Right atrium auricular region (tissue), 2 donors: ENCODE measurements at places on chromosomes 5 and 9. TPM values are rescaled to one million over a fixed set of nuclear protein-coding genes. Genes with fewer than 3 reads are reported as not detected.
A peak's percentile ranks its signal among the peaks of the same experiment; 100 is the strongest.

GRCh38 chr9:70113403-70114022, 69.9 kb downstream of the MAMDC2 start:
- no peak overlapping the region for H3K4me3 ChIP-seq
- H3K27ac ChIP-seq, result no peak overlapping the region
- H3K27me3 ChIP-seq, result no peaks in the 10 kb centered on the region
- H3K36me3 ChIP-seq, result peaks cover 10% of the 10 kb centered on the region
- DNase-seq, result peak; percentile 77
- H3K4me1 ChIP-seq, result peaks cover 22% of the 10 kb centered on the region

Gene ARHGEF39
- total RNA-seq, result 0.44 TPM

GRCh38 chr5:113150821-113151220, 174.2 kb downstream of the DCP2 start:
- no peak overlapping the region for H3K27ac ChIP-seq
- H3K4me3 ChIP-seq, result no peak overlapping the region
- no peaks in the 10 kb centered on the region for H3K36me3 ChIP-seq
- peaks cover 10% of the 10 kb centered on the region for H3K4me1 ChIP-seq
- H3K27me3 ChIP-seq, result no peaks in the 10 kb centered on the region

DNA sequence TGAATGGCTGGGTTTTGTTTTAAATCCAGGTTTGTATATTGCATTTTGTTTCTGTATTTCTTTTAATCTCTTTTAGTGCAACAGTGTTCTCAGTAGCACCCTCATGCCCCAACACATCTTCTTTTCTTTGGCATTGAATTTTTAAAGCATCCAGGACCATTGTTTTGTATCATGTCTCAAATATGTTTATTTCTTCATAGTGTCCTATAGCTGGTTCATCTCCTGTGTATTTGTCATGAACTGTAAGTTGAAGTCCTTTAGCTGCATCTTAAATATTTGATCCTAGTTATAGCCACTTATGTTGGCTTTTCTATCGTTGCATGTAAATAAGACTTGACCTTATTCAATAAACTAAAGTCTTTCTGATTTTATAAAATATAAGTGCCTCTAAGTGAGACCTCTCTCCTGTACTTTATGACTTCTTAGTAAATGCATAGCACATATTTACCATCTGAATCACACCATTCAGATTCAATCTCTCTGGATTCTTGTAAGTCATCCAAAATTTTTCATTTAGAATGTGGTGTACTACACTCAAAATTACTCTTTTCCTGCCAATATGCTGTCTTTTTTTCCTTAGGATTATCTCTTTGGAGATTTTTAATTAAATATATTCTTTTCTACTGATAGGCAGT, 21.0 kb upstream of the ERCC6L2 start:
- H3K36me3 ChIP-seq, result no peaks in the 10 kb centered on the region
- H3K27ac ChIP-seq, result no peak overlapping the region
- no peaks in the 10 kb centered on the region for H3K4me1 ChIP-seq
- H3K4me3 ChIP-seq, result no peak overlapping the region

Gene QRFP
- not detected for total RNA-seq

GRCh38 chr5:53369681-53370080, 110.7 kb upstream of the FST start:
- no peaks in the 10 kb centered on the region for H3K27me3 ChIP-seq
- H3K4me1 ChIP-seq, result no peaks in the 10 kb centered on the region
- H3K36me3 ChIP-seq, result no peaks in the 10 kb centered on the region
- DNase-seq, result no peak
- H3K27ac ChIP-seq, result no peak overlapping the region

DNA sequence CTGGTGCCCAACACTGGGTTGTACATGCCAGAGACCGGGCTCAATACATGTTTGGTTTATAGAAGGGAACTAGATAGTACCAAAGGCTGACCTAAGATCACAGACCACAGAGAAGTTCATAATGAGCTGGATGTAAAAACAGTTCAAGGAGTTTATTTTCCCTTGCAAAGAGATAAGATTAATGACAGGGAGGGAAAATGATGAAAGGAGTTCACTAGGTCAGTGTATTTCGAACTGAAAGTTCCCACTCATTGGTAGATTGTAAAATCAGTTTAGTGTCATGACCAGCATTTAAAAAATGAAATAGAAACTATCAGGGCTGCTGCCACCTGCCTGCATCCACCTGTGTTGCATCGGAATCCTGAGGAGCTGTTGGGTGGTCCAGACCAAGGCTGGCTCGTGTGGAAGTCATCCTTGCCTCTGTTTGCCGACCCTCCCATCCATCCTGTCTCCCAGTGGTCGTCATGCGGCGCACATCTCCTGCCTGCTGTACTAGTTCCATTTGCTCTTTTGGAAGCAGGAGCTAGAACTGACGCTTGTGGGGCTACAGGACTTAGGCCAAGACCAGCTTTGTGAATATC, 21.1 kb downstream of the TBC1D2 start:
- peaks cover 4% of the 10 kb centered on the region for H3K36me3 ChIP-seq
- H3K27me3 ChIP-seq, result no peaks in the 10 kb centered on the region

DNA sequence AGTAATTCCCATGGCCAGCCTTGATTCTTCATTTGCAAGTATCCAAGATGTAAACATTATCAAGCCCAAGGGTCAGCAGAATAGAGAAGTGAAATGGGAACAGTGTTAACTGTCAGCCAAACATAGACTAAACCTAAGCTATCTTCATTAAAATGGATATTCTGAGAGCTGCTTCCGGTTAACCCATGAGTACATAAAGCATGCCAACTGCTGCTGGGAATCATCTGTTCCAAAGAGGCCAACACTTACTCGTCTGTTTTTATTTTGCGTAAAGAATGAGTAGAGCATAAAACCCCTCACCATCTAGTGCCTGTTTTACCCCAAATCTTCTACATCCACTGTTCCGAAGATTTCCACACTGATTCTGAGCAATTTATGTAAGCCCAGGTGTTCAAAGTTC, 257.6 kb downstream of the GLIS3 start:
- H3K27ac ChIP-seq, result no peak overlapping the region
- no peaks in the 10 kb centered on the region for H3K27me3 ChIP-seq
- H3K4me3 ChIP-seq, result no peak overlapping the region
- H3K4me1 ChIP-seq, result no peaks in the 10 kb centered on the region
- no peaks in the 10 kb centered on the region for H3K36me3 ChIP-seq

- no peaks in the 10 kb centered on the region for H3K4me1 ChIP-seq
- no peak for DNase-seq
- no peak overlapping the region for H3K4me3 ChIP-seq
- H3K27ac ChIP-seq, result no peak overlapping the region
- no peaks in the 10 kb centered on the region for H3K27me3 ChIP-seq
- no peaks in the 10 kb centered on the region for H3K36me3 ChIP-seq
Observed at GRCh38 chr9:22119522-22120158, 110.5 kb upstream of the CDKN2B start.

- H3K36me3 ChIP-seq, result no peaks in the 10 kb centered on the region
- no peaks in the 10 kb centered on the region for H3K4me1 ChIP-seq
- DNase-seq, result no peak
- H3K27me3 ChIP-seq, result no peaks in the 10 kb centered on the region
Observed at GRCh38 chr5:4995014-4995413, 145.1 kb upstream of the ADAMTS16 start.
